ENCODE measurements at places on chromosomes 6 and 20.

DNA sequence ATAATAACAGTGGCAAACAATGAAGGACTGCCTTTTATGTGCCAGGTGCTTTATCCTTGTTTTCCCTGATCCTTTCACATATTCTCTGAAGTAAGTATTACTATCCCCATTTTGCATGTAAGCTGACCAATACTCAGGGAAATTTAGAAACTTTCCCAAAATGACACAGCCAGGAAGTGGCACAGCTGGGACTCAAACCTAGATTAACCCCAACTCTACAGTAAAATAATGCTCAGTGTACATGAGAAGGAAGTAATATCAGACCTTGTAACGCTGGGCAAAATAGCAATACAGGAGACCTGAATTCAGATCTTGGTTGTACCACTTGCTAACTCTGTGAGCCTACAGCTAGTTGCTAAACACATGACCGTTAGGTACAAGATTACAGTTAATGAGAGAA lies 26.8 kb upstream of the NRSN1 start:
- no peak for DNase-seq

DNA sequence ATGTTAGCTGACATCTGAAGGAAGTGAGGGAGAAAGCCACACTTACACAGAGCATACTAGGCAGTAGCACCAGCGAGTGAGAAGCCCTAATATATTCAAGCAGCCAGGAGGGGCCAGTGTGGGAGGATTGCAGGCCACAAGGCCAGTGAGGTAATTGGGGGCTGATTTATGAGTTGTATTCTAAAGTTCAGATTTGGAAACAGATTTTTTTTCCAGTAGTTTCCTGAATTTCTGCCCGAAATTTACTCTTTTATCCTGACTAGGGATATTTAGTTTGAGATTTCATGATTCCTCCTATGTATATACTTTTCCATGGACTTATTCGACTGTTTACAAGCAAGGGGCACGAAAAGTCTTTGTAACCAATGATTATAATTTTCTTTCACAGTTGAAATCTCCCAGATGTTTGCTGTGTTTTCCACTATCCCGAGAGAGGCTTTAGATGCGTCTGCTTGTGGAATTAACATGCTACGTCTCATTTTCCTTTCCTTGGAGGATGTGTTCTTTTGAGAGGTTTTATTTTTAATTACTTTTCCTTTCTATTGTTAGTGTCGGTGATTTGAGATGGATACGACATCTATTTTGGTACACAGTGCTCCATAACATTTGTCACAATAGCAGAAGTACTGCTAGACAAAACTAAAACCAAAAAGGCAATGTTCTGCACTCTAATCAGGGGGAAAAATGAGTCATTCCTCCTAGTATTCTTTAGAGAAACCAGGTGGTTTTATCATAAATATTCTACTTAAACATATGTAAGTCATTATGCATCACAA lies 356.3 kb upstream of the HSF2 start:
- DNase-seq, result no peak

DNA sequence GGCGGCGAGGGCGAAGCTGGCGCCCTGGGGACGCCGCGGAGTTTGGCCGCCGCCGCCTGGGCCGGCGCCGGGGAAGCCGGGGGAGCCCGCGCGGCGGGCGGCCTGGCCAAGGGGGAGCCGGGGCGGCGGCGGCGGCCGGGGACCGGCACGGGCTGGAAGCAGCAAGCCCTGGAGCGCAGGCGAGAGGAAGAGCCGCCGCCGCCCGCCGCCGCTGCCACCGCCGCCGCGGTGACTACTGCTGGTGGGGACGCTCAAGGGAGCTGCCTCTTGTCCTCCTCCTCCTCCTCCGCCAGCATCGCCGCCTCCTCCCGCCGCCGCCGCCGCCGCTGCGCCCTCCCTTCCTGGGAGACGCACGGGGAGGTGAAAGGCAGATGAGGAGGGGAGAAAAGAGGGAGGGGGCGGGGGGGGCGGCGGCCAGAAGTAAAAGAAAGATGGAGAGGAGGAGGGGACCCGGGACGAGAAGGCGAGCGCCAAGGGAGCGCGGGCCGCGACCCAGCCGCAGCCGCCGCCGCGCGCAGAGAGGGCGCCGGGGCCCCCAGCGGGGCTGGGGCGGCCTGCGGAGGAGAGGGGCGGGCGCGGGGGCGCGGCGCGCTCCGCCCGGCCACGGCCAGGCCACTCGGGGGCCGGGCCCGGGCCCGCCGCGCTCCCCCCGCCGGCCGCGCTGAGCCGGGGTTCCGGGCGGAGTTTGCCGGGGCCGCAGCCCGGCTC lies 846 bp downstream of the PDE10A start:
- no peak for DNase-seq

DNA sequence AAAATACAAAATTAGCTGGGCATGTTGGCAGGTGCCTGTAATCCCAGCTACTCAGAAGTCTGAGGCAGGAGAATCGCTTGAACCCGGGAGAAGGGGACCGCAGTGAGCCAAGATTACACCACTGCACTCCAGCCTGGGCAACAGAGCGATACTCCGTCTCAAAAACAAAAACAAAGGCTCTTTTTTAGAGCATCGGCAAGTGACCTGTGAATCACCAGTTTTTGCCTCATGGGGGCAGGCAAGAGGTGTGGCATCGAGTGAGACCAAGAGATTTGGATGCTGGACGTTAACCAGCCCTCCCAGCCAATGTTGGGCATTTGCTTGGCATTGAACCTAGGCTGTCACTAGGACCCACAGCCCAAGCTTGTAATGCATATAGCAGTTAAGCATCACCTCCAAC lies 14.6 kb upstream of the CDK5RAP1 start:
- DNase-seq, result no peak

- no peak for DNase-seq
Observed at GRCh38 chr6:109349419-109349987, 32.8 kb downstream of the CD164 start.

DNA sequence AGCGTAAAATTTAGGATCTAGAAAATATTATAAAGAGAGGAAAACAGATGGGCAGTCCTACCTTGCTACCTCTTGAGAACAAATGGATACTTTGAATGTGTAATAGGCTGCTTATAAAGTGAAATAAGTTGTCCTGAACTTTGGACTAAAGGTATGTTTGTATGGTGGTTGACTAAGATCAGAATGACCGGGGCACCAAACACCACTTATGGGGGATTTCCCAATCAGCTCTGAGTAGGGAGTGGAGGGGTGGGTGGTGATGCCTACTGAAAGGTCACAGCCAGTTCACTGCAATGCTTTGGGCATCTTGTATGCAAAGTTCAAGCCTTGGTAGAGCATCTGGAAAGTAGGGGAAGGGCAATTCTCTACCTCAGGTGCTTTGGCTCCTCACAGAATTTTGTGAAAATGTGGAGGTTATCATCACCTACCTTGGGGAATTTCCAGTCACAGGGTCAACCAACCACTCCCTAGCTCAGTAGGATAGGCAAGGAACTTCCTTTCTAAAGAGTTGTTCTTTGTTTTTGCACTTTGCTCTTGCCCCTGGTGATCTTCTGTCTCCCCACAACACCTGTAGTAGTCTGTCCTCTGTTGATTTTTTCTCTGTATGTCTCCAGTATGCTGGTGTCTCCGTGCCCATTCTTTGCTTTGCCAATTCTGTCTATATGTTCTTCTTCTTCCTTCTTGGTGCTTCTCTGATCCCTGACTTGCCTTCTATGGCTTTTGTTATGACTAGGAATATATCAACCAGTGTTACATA lies at the start of gene TRIM31:
TSS of gene TRIM31 (minus strand) at position 88 of the 757 bp plus-strand sequence. CDS start 285 bp downstream, outside the sequence.
- DNase-seq, result no peak

DNA sequence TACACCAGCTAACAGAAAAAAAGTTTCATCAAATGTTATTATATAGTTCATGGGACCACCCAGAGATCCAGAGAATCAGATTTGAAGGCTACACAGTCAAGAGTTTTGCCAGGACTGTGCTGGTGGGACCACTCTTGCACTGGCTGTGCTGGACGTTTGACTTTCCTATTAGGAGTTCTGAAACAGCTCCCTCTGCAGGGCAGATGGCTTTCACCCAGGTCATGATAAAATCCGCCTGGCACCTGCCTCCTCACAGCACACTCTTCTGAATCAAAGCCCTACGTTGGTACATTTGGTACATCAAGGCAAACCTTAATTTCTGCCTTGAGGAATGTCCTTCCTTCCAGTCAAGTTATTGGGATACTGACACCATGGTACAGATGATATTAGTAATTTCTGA lies 302.1 kb downstream of the ZNF217 start:
- DNase-seq, result no peak

- DNase-seq, result peak; percentile 22
Observed at GRCh38 chr6:90110971-90111370, 185.7 kb downstream of the BACH2 start.

DNA sequence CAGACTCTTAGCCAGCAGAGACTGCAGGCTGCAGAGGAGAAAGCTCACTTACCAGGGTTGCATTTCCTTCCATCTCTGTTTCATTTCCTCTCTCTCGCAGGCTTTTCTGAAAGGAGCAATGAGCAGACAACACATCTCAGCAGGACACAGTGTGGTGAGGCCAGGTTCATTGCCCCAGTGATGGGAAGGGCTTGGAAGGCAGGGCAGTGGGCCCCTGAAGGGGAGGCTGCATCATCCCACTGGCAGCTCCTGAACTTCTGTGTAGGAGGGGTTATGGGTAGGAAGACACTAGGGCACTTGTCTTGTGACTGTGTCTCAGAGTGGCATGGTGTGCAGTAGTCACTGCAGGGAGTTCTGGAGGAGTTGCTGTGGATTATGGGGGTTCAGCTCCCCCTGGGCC lies 246.8 kb downstream of the QKI start:
- no peak for DNase-seq
